Activated naive CD8-positive, alpha-beta T cell treated with anti-CD3 and anti-CD28 coated beads, Interleukin-2, amount 10 ng/mL, durations not matched to agents 7 days and 5 days (primary cell): ENCODE measurements at places on chromosomes 6 and 20.

DNA sequence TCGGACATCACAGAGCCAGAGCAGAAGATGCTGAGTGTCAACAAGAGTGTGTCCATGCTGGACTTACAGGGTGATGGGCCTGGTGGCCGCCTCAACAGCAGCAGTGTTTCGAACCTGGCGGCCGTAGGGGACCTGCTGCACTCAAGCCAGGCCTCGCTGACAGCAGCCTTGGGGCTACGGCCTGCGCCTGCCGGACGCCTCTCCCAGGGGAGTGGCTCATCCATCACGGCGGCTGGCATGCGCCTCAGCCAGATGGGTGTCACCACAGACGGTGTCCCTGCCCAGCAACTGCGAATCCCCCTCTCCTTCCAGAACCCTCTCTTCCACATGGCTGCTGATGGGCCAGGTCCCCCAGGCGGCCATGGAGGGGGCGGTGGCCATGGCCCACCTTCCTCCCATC is 11.4 kb upstream of the ZBTB9 start:
- no peak for DNase-seq

GRCh38 chr6:26556263-26557070 is 18.3 kb downstream of the HMGN4 start:
- DNase-seq = no peak

DNA sequence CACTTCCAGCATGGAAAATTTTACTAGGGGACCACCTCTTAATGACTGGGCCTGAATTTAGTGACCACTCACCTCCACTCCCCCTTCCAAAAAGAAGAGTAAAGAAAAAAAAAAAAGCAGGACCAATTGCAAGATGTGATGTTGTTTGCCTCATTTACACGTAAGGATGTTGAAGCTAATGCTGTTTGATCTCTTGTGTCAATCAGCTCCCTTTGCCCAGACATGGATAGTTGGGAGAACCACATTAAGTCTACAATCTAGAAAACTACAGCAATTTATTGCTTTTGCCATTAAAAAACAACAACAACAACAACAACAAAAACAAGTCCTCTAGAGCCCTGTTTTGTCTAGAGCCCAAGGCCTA is 11.0 kb upstream of the DSTN start:
- no peak for DNase-seq

- DNase-seq = no peak
These were observed 35.9 kb upstream of the RAB23 start for GRCh38 chr6:57257911-57258541.

DNA sequence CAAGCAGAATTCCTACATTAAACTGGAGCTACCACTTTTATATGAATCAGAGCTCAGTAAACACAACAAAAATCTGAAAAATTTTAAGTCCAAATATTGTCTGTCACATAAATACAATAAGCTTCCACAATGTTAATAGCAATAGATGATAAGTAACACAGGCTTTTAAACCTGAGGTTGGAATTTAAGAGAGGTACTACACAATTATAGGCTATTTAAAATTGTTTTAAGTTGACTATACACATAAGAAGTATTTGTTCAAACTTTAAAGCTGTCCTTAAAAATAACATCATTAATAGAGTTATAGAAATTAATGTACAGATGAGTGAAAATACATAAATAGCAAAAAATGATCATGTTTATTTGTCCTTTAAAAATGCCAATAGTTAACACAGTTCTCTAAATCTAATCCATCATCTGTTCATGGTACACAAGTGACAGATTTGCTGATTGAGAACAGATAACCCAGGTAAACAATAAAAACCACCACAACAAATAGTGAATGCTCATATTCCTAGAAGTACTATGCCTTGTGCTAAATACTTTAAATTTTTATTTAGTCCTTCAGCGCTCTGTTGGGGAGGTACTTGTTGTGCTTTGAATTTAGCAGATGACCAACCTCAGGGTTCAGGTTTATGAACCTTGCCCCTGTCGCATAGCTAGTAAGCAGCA is 382.3 kb upstream of the ID4 start:
- DNase-seq = no peak
